Osteoblast (primary cell): ENCODE measurements at places on chromosomes 3 and 15. TPM values are rescaled to one million over a fixed set of nuclear protein-coding genes. Genes with fewer than 3 reads are reported as not detected.

Gene PEX5L
- 0.59 and 1.4 TPM in 2 replicates for total RNA-seq

Gene GAP43
- 2.1 and 3.6 TPM in 2 replicates for total RNA-seq

Gene UBA7
- total RNA-seq, result 76.7 and 81.3 TPM in 2 replicates

Gene LEKR1
- 0.36 and 1.5 TPM in 2 replicates for total RNA-seq

Gene EID1
- total RNA-seq, result 193 and 206 TPM in 2 replicates

Gene EFCAB12
- under 0.01 TPM in 2 replicates for total RNA-seq

Gene PDZRN3
- total RNA-seq, result 18.3 and 26.4 TPM in 2 replicates

Gene LTK
- not detected in 2 replicates for total RNA-seq

Gene C3orf49
- total RNA-seq, result not detected in 2 replicates

Gene CD200R1
- under 0.01 and 0.29 TPM in 2 replicates for total RNA-seq

Gene SLC7A14
- 0.29 and 0.36 TPM in 2 replicates for total RNA-seq

Gene HYAL1
- under 0.01 and 0.59 TPM in 2 replicates for total RNA-seq

Gene ANKRD34C
- total RNA-seq, result not detected in 2 replicates

Gene HRG
- not detected in 2 replicates for total RNA-seq

Gene ITPR1
- total RNA-seq, result 16.6 and 19.7 TPM in 2 replicates

Gene SLITRK3
- total RNA-seq, result not detected in 2 replicates

Gene FBLN2
- 46.0 and 54.6 TPM in 2 replicates for total RNA-seq

Gene C3orf85
- not detected in 2 replicates for total RNA-seq

Gene IL5RA
- total RNA-seq, result not detected in 2 replicates

Gene ST6GAL1
- 8.0 and 9.1 TPM in 2 replicates for total RNA-seq

Gene ALDH1A2
- total RNA-seq, result 0.88 and 1.1 TPM in 2 replicates

Gene LDHAL6B
- not detected in 2 replicates for total RNA-seq

Gene CHRFAM7A
- under 0.01 and 0.72 TPM in 2 replicates for total RNA-seq

Gene CALML4
- 1.2 and 2.2 TPM in 2 replicates for total RNA-seq

Gene SLC9C1
- total RNA-seq, result not detected in 2 replicates

Gene CLDN18
- total RNA-seq, result not detected in 2 replicates

Gene ATP13A4
- 0.29 TPM in 1 of 2 replicates, not detected in the other for total RNA-seq

Gene PROS1
- 87.5 and 97.4 TPM in 2 replicates for total RNA-seq

Gene NOX5
- total RNA-seq, result 0.29 and 0.36 TPM in 2 replicates

Gene CIDEC
- not detected in 2 replicates for total RNA-seq
